Endothelial cell (in vitro differentiated cells): ENCODE measurements at places on chromosomes 12 and 14.

DNA sequence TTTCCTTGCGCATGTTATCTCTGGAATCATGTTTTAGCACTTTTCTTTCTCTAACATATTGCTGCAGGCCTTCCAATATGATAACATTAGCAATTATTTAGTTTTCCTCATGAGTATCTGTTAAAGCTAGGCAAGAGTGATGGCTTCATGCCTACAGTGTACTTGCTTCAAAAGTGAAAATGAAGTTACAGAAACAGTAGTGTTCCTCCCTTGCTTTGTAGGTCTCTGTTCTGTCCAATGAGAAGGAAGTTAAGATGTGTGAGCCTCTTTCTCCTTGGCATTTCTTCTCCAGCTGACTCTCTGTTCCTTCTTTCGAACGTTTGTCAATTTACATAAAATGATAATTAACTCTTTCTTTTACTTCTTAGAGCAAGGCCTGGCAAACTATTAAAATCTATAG is 22.2 kb downstream of the LRRIQ1 start:
- H3K36me3 ChIP-seq, result no peaks in the 10 kb centered on the region
- H3K27ac ChIP-seq, result no peak overlapping the region
- H3K27me3 ChIP-seq, result no peaks in the 10 kb centered on the region
- no peak overlapping the region for H3K4me3 ChIP-seq
- H3K4me1 ChIP-seq, result no peaks in the 10 kb centered on the region

DNA sequence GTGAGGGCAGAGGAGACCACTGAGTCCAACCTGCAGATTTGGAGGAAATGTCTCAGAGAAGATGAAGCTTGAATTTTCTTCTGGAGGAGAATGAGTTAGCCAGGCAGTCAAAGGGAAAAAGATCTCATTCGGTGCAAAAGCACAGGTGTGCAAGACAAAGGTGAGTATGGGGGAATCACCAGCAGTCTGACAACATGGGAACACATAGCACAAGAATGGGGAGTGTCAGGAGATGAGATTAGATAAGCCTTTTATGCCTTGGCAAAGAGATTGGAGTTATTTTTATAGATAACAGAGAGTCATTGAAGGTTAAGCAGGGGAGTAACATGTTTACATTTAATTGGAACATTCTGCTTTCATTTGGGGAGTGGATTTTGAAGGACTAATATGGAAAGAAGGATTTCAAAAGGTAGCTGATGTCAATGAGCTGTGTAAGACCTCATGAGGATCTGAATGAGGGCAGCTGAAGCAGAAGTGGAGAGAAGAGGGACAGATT is 171.3 kb upstream of the NTF3 start:
- no peaks in the 10 kb centered on the region for H3K4me1 ChIP-seq
- no peak for DNase-seq

DNA sequence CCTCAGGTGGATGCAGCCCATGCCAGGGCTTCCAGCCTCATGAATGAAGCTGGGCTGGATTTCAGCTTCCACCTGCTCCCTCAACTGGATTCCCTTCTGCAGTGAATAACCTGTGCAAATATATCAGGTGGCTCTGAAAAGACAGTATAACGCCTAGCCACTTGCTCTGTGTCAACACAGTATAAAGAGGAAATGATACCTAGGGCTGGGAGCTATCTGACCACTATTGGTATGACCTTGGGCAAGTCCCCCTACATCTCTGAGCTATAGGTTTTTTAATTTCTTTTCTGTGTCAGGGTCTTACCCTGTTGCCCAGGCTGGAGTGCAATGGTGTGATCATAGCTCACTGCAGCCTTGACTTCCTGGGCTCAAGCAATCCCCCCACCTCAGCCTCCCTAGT is 19.8 kb downstream of the ISM2 start:
- H3K27me3 ChIP-seq, result peaks cover 4% of the 10 kb centered on the region
- H3K36me3 ChIP-seq, result no peaks in the 10 kb centered on the region
- DNase-seq, result no peak
- H3K27ac ChIP-seq, result no peak overlapping the region
- no peaks in the 10 kb centered on the region for H3K4me1 ChIP-seq
- no peak overlapping the region for H3K4me3 ChIP-seq

DNA sequence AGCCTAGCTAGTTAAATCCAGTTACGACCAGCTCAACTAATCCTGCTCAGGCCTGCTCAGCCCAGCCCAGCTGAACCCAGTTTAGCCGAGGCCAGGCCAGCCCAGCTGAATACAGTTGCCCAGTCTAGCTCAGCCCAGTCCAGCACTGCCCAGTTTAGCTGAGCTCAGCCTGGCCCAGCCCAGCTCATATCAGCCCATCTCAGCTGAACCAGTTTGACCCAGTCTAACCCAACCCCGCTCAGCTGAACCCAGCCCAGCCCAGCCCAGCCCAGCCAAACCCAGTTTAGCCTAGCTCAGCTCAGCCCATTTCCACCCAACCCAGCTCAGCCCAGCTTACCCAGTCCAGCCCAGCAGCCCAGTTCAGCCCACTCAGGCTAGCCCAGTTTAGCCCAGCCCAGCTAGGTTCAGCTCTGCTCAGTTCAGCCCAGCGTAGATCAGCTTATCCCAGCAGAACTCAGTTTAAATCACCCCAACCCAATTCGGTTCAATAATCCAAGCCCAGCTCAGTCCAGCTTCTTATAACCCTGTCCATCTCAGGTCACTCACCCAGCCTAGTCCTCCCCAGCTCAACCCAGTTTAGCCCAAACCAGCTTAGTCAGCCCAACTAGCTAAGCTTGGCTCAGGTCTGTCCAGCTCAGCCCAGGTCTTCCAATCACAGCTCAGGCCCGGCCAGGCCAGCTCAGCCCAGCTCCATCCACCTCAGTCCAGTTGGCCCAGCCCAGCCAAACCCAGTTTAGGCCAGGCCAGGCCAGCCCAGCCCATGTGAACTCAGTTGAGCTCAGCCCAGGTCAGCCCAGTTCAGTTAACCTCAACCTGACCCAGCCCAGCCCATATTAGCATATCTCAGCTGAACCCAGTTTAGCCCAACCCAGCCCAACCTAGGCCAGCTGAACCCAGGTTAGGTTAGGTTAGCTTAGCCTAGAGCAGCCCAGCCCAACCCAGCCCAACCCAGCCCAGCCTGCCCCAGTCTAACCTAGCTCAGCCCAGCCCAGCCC is 76.7 kb downstream of the TMEM121 start:
- DNase-seq, result no peak
- no peaks in the 10 kb centered on the region for H3K4me1 ChIP-seq
- peaks cover 8% of the 10 kb centered on the region for H3K36me3 ChIP-seq
- H3K27me3 ChIP-seq, result peaks cover 11% of the 10 kb centered on the region

- peaks cover 2% of the 10 kb centered on the region for H3K4me1 ChIP-seq
- H3K27ac ChIP-seq, result no peak overlapping the region
- H3K27me3 ChIP-seq, result peaks cover 9% of the 10 kb centered on the region
- no peaks in the 10 kb centered on the region for H3K36me3 ChIP-seq
- DNase-seq, result no peak
These were observed 112.1 kb downstream of the DICER1 start for GRCh38 chr14:95045106-95045701.

GRCh38 chr12:24055747-24056146 is 106.3 kb upstream of the SOX5 start:
- DNase-seq, result no peak
- no peaks in the 10 kb centered on the region for H3K4me1 ChIP-seq
- H3K36me3 ChIP-seq, result no peaks in the 10 kb centered on the region

- H3K27ac ChIP-seq, result no peak overlapping the region
- no peak overlapping the region for H3K4me3 ChIP-seq
- H3K36me3 ChIP-seq, result no peaks in the 10 kb centered on the region
- H3K4me1 ChIP-seq, result no peaks in the 10 kb centered on the region
These were observed 198.6 kb downstream of the RPAP3 start for GRCh38 chr12:47507221-47507620.

DNA sequence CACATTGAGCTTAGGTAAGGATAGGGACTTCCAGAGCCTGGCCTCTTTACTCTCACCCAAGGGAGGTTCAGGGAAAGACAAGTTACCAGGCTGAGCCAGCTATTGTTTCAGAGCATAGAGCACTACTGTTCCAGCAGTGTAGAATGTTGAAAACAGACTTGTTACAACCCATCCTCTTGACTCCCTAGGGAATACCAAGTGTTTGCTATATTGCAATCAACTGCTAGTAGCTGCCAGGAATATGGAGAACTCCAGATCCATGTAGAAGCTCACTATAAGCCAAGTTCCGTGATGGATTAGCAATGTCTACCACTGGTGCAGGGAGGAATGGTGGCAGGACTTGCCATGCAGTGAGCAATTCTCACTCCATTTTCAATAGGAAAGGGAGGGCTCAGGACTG is 199.8 kb upstream of the RBM19 start:
- H3K36me3 ChIP-seq, result no peaks in the 10 kb centered on the region
- no peaks in the 10 kb centered on the region for H3K27me3 ChIP-seq
- DNase-seq, result no peak
- H3K27ac ChIP-seq, result no peak overlapping the region
- H3K4me1 ChIP-seq, result no peaks in the 10 kb centered on the region
- no peak overlapping the region for H3K4me3 ChIP-seq

- no peak for DNase-seq
- peaks cover 8% of the 10 kb centered on the region for H3K36me3 ChIP-seq
- no peak overlapping the region for H3K4me3 ChIP-seq
- H3K27me3 ChIP-seq, result no peaks in the 10 kb centered on the region
- peaks cover 26% of the 10 kb centered on the region for H3K4me1 ChIP-seq
- no peak overlapping the region for H3K27ac ChIP-seq
These were observed 22.5 kb upstream of the HIGD1C start for GRCh38 chr12:50929831-50930230.

DNA sequence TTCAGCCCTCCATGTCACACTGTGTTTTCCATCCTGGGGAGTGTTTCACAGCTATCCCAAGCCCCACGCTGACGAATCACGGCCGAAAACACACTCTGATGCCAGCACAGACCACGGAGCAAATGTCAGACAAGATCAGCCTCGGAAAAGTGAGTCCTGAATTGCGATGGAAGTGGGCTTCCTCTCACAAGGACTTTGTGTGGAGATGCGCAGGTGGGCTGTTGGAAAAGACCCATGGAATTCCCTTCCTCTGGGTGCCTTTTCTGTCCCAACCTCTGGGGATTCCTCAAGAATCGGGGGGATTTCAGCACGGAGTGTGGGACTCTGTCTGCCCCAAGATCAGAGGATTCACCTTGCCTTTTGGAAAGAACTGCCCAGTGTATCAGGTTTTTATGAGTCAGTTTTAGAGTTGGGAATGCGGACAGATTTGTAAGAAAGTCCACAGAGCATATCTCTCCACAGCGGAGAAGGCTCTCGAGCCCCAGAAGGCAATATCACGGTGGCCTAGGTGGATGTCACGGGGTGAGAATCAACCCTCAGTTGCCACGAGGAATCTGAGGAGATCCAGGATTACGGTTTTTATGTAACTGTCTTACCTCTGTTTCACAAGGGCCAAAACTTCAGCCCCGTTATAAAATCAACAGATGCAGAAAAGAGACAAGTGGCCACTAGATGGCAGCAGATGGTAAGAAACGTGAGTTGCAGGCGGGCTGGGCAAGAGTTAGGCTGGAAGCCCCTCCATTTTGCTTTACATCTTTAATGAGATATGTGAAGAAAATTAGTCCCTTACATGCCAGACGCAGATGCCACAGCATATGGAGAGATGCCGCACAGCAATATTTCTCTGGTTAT is 201.9 kb downstream of the DAD1 start:
- no peaks in the 10 kb centered on the region for H3K36me3 ChIP-seq
- DNase-seq, result peak; percentile 80

DNA sequence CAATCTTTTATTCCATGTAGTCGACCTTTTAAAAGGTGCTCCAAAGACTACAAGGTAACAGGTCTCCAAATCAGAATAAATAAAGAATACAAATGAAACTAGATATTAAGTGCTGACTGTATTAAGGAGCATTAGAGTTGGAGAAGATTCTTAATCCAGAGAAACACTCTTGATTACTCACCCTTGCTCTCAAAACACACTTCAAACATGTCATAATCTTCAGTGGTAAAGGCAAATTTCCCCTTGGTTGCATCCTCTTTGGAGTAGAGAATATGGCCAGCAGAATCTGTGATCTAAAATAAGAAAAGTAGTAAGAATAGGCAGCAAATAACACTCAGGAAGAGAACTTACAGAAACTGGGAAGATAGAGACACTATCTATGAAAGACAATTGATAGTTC is 24.6 kb downstream of the TMED10 start:
- H3K4me3 ChIP-seq, result no peak overlapping the region
- peaks cover 15% of the 10 kb centered on the region for H3K4me1 ChIP-seq
- H3K27ac ChIP-seq, result no peak overlapping the region
- DNase-seq, result no peak
- peaks cover 2% of the 10 kb centered on the region for H3K27me3 ChIP-seq

GRCh38 chr12:114817571-114818425 is 133.8 kb upstream of the TBX3 start:
- H3K4me1 ChIP-seq, result no peaks in the 10 kb centered on the region
- no peak overlapping the region for H3K27ac ChIP-seq
- DNase-seq, result no peak
- H3K4me3 ChIP-seq, result no peak overlapping the region
- H3K36me3 ChIP-seq, result no peaks in the 10 kb centered on the region

DNA sequence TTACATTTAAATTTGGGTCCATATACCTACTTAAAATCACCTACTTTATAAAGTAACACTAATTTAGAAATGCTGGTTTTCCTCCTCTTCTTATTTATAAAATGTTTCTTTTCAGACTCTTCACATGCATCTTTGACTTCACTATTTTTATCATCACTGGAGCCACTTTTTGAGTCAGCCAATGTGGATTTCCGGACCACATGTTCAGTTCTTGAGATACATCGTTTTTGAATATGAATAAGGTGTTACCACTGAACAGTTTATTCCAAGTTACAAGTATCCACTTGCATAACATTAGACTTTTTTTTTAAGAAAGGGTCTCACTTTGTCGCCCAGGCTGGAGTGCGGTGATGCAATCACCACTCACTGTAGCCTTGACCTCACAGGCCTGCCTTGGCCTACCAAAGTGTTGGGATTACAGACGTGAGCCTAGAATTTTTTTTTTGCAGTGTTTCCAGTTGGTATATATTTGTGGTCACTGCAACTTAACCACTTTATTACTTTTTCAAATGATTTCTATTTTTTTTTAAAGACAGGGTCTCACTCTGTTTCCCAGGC is 5.7 kb downstream of the FNTB start:
- no peak overlapping the region for H3K4me3 ChIP-seq
- no peak for DNase-seq
- peaks cover 1% of the 10 kb centered on the region for H3K27me3 ChIP-seq
- H3K4me1 ChIP-seq, result peaks cover 10% of the 10 kb centered on the region
